WTC11 (cell line): ENCODE measurements at places on chromosomes 6 and 20. TPM values are rescaled to one million over a fixed set of nuclear protein-coding genes. Genes with fewer than 3 reads are reported as not detected.

GRCh38 chr20:63821811-63822210 is 9.3 kb downstream of the ZBTB46 start:
- DNase-seq: no peak

DNA sequence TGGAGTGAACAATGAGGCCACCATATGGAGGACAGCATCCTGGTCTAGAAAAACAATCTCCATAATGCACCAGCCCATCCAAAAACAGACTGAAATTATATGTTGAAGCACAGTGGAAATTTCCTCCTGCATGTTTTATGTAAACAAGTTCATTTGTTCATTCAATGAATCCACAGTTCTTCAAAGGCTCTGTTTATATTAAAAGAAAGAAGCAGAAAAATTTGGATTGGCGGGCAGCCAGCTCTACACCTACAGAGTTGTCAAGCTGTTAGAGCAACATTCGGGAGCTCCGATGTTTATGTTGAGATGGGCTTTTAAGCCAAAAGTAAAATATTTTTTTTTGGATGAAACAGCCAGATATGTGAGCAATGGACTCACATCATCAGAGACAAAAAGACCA is 395.3 kb upstream of the SULF2 start:
- no peak for DNase-seq

FOXC1 gene
- total RNA-seq: 6.1 to 10.7 TPM (median 7.2 TPM) in 3 replicates

PTK6 gene
- total RNA-seq: 0.22 to 0.53 TPM (median 0.32 TPM) in 3 replicates

SNAP91 gene
- 0.70 to 1.2 TPM (median 1.1 TPM) in 3 replicates for total RNA-seq

DNA sequence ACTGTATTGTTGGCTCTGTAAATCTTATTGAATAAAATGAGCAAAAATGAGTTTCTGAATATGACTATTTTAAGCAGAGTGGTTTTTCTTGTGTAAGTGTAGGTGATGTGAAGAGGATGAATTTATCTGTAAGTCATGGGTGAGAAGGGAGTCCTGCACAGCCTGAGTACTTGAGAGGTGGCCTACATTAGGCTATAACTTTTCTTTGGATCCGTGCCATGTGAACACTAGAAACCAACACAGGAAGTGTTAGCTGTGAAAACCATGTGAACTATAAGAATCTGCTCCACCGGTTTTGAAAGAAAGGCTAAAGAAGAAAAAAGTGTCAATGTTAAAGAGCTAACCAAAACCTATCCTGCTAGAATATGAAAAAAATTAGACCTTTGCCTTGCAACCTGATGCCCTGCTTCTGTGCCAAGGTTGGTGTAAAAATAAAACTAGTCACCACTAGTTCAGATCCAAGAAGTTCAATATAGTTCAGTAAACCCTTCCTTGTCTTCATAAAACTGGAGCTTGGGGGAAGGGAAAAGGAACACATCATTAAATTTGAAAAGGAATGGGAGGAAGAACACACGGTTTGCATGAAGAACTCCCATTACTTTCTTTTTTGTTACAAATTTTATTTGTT is 21.3 kb downstream of the PLCB1 start:
- no peak for DNase-seq

GRCh38 chr6:95685822-95686221 is 108.5 kb downstream of the MANEA start:
- no peak for DNase-seq

DNA sequence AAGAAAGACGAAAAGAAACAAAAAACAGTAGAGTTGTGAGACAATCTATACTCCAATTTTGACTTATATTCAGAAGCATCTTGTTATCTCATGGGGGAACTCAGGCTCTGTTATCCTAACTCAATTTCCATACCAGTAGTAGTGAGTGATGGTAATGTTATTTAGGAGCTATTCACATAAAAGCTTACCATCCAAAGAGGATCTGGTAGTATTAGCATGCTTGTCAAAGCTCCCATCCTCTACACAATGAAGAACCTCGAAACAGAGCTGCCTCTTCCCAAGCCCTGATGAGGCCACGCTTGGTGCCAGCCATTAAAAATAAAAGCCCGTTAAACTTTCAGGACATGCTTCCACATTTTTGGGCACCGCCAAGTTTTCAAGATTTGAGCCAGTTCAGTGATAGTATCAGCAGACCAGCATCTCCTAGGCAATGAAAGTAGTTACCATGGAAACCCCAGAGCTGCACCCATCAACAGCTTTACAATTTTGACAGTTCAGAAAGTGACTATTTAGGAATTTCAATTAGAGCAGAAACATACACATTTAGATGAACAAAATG is 173.3 kb downstream of the CD83 start:
- no peak for DNase-seq

SMLR1 gene
- not detected in 3 replicates for total RNA-seq

GRCh38 chr6:36519352-36519751 is 27.9 kb downstream of the STK38 start:
- DNase-seq: no peak

RUNX2 gene
- total RNA-seq: 0.28 to 0.55 TPM (median 0.53 TPM) in 3 replicates

- DNase-seq: peak; percentile 13
Observed at GRCh38 chr6:73798592-73798991, 102.6 kb downstream of the CD109 start.

- no peak for DNase-seq
Observed at GRCh38 chr20:40100261-40100660, 588.8 kb downstream of the MAFB start.

ZSWIM1 gene
- 15.2 to 17.4 TPM (median 17.0 TPM) in 3 replicates for total RNA-seq

DNA sequence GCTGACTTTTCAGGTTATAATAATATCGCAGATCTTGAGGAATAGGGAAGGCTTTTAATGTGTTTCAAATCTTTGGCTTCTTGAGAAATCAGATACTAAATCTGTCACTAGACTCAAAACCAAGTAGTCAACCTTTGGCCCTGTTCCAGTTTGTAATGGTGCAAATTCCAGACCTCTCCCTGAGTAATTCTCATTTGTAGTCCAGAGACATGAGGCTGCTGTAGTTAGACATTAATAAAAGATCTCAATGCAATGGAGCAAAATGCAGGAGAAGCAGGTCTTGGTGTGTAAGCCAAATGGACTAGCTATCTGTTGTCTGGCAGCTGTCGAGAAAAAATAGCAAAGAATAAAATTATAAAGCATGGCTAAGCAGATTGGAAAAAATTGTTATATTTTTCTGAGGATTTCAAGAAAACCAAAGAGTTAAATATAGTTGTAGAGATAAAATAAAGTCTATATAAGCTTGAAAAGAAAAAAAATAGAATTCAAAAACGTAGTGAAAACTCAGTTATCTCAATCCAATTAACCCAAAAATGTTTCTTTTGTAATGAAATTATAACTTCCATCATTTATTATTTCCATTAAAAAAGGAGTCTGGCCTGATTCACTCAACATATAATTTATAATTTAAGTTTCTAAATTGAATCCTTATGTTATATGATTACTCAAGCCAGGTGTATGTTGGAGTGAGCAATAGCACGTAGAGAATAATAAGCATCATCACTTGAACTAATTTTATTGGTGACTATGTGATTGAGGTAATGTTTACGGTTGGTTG is 161.5 kb upstream of the ADGRB3 start:
- no peak for DNase-seq

DNA sequence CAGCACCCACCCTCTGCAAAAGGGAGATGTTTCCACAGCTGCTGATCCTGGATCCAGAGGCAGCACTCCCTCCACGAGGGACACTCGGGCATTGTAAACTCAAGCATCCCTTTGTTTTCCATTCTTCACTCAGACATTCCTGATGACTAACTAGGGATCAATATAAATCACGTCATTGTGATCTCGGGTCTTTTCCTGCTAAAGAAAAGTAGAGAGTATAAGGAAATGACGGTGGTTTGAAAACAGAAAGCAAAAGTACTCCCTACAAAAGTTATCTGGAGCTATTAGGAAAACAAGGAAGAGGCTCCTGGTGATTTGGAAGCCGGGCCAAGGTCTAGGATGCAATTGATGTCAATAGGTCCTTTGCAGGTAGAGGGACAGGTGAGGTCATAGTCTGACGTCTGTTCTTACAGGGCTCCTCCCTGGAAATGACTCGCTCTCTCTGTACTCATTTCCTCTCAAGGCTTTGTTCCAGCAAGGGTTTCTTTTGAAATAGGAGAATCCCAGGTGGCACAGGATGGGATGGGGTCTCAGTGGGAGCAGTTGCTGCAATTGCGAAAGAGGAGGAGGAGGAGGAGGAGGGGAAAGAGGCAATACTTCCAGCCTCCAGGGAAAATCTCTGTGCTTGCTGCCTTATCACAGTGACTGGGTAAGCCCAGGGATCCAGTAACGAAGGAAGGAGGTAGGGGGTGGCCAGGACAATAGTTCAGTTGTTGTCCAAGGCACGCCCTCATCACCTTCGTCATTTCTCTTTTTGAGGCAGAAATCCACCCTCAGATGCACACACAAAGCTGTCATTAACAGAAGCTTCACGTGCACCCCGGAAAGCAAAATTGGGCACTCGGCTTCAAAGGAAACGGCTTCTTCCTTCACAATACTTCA is 222.8 kb downstream of the LY86 start:
- DNase-seq: peak; percentile 21

DEFB121 gene
- not detected in 3 replicates for total RNA-seq

DNA sequence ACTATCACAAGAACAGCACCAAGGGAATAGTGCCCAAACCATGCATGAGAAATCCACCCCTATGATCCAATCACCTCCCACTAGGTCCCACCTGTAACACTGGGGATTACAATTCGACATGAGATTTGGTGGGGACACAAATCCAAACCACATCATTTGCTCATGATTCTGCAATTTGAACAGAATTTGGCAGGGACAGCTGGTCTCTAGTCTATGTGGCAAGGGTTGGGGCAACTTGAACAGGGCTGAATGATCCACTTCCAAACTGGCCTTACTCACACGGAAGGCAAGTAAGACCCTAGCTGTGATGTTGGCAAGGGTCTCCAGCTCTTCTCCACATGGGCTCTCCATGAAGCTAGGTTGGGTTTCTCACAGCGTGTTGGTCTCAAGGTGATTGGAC is 10.1 kb upstream of the FKBP5 start:
- DNase-seq: no peak

MUC21 gene
- total RNA-seq: not detected in 3 replicates

DNA sequence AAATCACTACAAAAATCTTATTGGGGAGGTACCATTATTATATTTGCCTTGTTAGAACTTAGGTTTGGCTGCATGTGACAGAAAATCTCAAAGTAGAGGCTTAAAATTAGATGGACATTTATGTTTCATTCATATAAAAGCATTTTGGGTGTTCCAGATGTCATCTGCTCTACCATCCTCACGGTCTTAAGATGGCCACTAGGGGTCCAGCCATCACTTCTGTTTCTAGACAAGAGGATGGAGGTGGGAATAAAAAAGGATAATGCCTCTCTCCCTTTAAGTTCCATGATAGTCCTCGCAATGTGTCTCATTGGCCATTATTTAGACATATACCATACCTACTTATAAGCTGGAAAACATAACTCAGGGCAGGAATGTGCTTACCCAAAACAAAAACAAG is 929.5 kb downstream of the KIF16B start:
- DNase-seq: no peak

GRCh38 chr6:35055891-35056290 is 85.2 kb downstream of the TCP11 start:
- no peak for DNase-seq

- DNase-seq: peak; percentile 76
Observed at GRCh38 chr6:144216668-144217218, 66.4 kb downstream of the STX11 start.

DNA sequence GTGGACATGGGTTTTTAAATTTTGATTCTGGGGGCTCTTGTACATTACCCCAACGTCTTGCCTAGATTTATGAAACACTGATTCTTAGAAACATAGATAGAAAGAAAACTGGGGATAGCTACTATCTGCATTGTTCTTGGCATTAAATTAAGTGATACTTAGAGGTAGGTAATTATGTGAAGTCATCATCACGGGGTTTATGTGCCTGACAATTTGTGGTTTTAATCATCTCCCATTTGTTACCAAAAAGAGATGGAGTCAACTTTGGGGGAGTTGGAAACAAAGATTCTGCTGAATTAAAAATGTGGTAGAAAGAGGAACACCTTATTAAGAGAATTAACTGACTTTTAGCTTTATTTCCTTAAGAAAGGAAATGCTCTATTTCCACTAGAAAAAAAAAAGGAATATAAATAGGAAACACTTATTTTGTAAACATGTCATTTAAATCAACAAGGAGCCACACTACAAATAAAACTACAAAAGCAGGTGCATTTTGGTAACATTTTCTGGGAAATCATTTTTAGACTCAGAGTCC is 5.6 kb downstream of the TNFAIP3 start:
- no peak for DNase-seq

GRCh38 chr6:16676978-16677377 is 84.3 kb downstream of the ATXN1 start:
- DNase-seq: no peak

DNA sequence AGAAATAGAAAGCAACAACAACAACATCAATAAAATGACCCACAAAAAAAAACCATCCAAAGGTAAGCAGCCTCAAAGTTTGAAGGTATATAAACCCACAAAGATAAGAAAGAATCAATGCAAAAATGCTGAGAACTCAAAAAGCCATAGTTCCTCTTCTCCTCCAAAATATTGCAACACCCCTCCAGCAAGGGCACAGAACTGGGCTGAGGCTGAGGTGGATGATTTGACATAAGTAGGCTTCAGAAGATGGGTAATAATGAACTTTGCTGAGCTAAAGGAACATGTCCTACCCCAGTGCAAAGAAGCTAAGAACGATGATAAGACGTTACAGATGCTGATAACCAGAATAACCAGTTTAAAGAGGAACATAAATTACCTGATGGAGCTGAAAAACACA is 188.8 kb upstream of the BTBD3 start:
- DNase-seq: no peak

COL9A3 gene
- 115 to 136 TPM (median 123 TPM) in 3 replicates for total RNA-seq

DNA sequence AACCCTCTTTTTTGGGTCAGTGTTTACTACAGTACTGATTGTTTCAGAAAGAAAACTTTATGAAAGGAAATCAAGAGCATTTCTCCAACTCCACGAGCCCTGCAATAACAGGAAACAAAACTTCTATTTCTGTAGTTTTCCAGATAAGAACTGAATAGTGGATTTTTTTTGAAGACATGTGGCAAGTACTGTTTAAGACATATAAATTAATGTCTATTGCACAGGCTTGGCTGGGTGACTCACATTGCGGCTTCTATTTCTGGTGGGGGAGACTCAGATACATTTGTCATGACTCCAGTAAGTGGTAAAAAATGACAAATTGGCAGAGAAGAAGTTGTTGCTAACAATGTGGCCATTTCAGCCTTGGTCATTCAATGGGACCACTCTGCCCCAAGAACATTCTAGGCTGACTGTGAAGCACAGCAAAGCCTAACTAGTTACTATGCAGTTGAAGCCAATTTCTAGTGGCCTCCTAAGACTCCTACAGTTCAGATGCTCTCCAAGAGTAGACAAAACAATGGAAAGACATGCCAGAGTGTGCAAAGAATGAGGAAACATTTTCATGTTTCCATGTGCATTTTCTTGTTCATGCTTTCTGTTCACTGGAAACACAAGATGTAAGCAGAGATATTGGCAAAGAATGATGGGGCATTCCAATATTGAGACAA is 200.9 kb downstream of the EDN1 start:
- no peak for DNase-seq

GRM1 gene
- total RNA-seq: 0.37 to 0.46 TPM (median 0.41 TPM) in 3 replicates

GRCh38 chr20:52760791-52761190 is 211.4 kb upstream of the TSHZ2 start:
- peak; percentile 17 for DNase-seq
